Nasal cavity respiratory epithelium epithelial cell of viscerocranial mucosa (primary cell): ENCODE measurements at places on chromosomes 13 and 19. TPM values are rescaled to one million over a fixed set of nuclear protein-coding genes. Genes with fewer than 3 reads are reported as not detected.

Gene NAT14
- 2.1 and 2.7 TPM in 2 replicates for total RNA-seq

Gene NXNL1
- total RNA-seq = not detected in 2 replicates

Gene KEAP1
- 51.6 and 61.2 TPM in 2 replicates for total RNA-seq

Gene PKN1
- 23.6 and 49.4 TPM in 2 replicates for total RNA-seq

Gene GRIN3B
- 1.4 and 2.1 TPM in 2 replicates for total RNA-seq
